ENCODE measurements at places on chromosomes 7 and 10. TPM values are rescaled to one million over a fixed set of nuclear protein-coding genes. Genes with fewer than 3 reads are reported as not detected.

Gene LRRC18
- not detected for total RNA-seq

Gene TMEM270
- total RNA-seq = 0.21 TPM

Gene HACD1
- total RNA-seq = 52.7 TPM

Gene ZNF853
- total RNA-seq = 2.3 TPM

Gene DYNC1I1
- 0.13 TPM for total RNA-seq

Gene TCERG1L
- total RNA-seq = not detected

Gene NODAL
- not detected for total RNA-seq

Gene ZNF467
- total RNA-seq = 1.1 TPM

Gene SUN3
- total RNA-seq = 0.13 TPM

Gene LAMB4
- 0.19 TPM for total RNA-seq

Gene TWIST1
- 2.8 TPM for total RNA-seq

Gene COL26A1
- total RNA-seq = 0.67 TPM

Gene HELLS
- 28.3 TPM for total RNA-seq

Gene NPVF
- total RNA-seq = not detected

Gene ADAM12
- total RNA-seq = 4.9 TPM

Gene NANOS1
- 2.6 TPM for total RNA-seq

Gene STK31
- total RNA-seq = 0.80 TPM

Gene LIPN
- total RNA-seq = not detected

Gene C10orf62
- not detected for total RNA-seq

Gene ZCCHC24
- 3.3 TPM for total RNA-seq

Gene CCSER2
- total RNA-seq = 9.1 TPM

Gene ECD
- 27.2 TPM for total RNA-seq

Gene AKR1C8
- total RNA-seq = 0.07 TPM

Gene FOXI2
- not detected for total RNA-seq

Gene WNT16
- 1.6 TPM for total RNA-seq
